Stimulated activated CD4-positive, alpha-beta T cell treated with anti-CD3 and anti-CD28 coated beads, Interleukin-1b, Interleukin-23, amount 100 ng/mL, for 48 hours (primary cell): ENCODE measurements at places on chromosomes 1 and 21.

DNA sequence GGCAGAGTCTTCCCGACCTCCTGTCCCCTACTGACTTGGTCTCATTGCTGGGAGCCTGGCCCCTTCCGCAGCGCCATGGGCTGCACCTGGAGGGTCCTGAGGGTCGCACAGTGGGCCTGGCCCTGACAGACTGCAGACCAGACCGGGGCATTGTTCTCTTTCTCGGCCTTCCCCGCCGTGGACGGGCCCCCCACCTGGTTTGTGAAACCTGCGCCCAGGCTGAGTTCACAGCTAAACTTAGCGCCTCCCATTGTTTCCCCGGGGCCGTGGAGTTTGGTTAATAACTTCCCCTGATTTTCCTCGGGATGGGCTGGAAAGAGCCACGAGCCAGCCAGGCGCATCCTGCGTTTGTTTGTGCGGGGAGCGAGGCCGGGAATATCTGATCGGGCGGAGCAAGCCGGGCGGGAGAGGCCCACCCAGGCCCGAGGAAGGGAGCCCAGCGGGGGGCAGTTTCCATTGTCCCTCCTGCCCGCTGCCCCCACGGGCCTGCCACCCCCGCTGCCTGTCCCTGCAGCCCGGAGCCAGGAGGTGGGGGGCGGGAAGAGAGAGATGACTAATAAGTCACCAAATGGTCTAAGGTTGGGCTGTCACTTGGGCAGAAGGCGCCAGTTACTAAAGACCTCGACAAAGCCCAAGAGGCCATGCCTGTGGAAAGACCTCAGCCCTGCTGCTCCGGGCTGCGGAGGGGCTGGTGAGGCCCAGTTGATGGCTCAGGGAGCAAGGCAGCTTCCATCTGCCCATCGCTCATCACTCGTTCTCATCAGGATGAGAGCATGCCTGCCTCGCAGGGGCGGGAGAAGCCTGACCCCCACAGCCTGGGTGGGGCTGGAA, 39.0 kb upstream of the ARHGEF16 start:
- no peak for DNase-seq

GRCh38 chr1:174850726-174851125, 149.0 kb upstream of the CACYBP start:
- DNase-seq, result no peak

- DNase-seq, result no peak
These were observed 72.1 kb downstream of the RGS13 start for GRCh38 chr1:192707978-192708547.

DNA sequence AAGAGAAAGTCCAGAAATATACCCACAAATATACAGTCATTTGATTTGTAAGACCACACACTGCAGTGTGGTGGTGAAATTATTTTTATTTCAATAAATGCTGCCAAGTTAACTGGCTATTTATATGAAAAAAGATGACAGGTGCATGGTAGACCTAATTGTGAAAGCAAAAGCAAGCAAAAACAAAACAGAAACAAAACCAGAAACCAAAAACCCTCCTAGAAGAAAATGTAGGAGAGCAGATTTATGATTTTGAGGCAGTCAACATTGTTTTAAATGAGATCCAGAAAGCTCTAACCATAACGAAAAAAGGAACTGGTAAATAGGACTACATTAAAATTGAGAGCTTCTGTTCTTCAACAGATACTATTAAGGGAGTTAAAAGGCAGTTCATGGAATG, 303.6 kb downstream of the PRDM2 start:
- no peak for DNase-seq

DNA sequence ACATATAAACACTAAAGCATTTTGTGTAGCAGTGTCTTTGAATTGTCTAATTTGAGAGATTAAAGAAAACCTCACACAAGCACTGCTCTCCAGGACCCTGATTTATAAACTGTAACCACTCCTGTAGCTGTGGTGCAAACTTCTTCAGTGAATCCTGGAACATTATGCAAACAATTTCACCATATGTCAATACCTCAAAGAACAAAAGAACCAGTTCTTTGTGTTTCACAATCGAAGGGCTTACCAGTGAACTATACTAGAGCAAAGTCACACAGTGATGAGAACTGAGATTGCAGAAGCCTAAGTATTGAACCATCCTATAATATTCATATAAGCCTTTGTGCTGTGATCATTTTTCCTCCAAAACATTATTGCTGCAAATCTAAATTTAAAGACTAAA, 21.5 kb downstream of the DPH5 start:
- DNase-seq, result no peak
